ENCODE measurements at places on chromosomes 6 and 20.

DNA sequence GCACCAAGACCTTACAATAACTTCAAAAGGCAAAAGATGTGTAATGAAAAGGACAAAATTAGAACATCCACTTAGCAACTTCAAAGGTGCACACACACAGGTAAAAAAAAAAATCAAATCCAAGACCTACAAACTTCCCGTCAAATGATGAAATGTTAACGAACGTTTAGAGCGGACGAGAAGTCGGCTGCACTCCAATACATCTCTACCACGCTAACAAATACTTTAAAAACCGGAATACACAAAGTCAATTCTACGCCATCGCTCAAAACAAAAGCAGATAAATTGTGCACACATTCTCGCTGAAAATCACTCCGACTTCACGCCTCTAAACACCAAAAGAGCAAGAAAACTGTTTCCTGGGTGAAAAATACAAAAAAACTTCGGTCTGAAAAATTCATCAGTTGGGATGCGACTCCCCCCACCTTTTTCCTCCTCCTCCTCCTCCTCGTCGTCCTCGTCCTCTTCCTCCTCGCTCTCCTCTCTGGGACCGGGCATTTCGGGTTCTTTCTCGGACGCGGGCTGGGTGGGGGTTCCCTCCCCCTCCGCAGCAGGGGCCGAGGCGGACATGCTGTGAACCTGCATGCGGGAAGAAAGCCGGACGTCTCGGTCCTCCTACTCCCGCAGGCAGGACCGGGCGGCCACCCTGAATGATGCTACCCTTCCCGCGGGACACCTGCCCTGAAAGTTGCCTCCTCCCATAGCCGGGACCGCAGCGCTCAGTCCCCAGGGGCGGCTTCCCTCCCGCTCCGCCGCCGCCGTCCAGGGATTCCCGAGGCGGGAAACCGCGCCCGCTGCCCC is 712 bp downstream of the DEK start:
- DNase-seq, result peak; percentile 35

- no peak for DNase-seq
These were observed 2.0 kb downstream of the ATXN1 start for GRCh38 chr6:16759181-16759645.

- no peak for DNase-seq
These were observed 156.9 kb downstream of the ARID1B start for GRCh38 chr6:156934069-156934460.

GRCh38 chr6:125947615-125948014 is 9.0 kb upstream of the HINT3 start:
- DNase-seq, result no peak

DNA sequence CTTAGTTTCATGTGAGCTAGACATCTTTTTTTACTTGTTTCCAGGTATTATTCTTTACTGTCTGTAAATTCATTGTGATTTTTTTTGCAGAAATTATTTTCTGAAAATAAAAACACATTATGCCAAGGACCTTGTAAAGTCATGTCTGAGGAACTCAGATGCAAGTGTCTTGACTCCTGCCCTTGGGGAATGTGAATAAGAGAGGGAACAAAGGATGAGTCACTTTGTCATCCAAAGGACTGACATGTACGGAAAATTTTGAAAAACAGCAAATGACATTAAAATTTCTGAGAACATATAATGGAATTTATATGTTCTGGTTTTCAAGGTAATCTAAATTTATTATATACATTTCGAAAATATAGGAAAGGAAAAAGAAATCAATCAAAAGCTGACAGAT is 660.4 kb downstream of the CD109 start:
- no peak for DNase-seq

- DNase-seq, result no peak
These were observed 213.6 kb downstream of the RNGTT start for GRCh38 chr6:88749849-88750248.
